ENCODE measurements at places on chromosomes 2 and 18.
A peak's percentile ranks its signal among the peaks of the same experiment; 100 is the strongest.

GRCh38 chr2:68283419-68283812, 31.1 kb upstream of the PPP3R1 start:
- DNase-seq = no peak

DNA sequence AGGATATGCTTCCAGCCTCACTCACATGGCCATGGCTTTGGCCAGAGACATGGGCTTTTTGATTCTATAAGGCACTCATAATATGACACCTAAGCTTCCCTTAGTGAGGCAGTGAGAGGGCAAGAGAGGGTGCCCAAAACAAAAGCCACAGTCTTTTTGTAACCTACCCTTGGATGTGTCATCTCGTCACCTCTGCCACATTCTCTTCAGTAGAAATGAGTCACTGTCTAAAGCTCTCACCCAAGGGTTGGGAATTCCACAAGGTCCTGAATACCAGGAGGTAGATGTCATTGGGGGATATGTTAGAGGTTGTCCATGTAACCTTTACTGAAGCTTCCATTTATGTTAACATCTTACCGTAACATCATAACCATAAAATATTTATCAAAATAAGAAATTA, 108.4 kb downstream of the ALMS1 start:
- no peak for DNase-seq

DNA sequence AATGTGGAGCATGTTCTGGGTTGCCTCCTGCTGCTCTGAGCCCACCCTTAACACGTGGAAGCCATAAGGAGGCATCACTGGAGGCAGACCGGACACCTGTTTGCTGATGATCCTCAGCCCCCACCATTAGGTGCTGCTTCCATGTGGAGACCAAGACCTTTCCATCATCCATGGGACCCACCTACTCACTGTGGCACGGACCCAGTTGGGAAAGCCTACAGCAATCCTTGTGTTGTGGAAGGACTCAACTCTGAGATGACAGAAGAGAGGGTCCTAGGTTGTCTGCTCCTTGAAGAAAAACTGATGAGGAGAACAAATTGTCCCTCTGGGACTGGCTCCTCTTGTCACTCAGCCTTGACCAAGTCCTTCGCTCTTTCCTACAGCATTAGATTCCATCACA, 86.5 kb upstream of the RAB12 start:
- DNase-seq = no peak

- DNase-seq = no peak
These were observed 18.6 kb downstream of the CAPN10 start for GRCh38 chr2:240604939-240605716.

DNA sequence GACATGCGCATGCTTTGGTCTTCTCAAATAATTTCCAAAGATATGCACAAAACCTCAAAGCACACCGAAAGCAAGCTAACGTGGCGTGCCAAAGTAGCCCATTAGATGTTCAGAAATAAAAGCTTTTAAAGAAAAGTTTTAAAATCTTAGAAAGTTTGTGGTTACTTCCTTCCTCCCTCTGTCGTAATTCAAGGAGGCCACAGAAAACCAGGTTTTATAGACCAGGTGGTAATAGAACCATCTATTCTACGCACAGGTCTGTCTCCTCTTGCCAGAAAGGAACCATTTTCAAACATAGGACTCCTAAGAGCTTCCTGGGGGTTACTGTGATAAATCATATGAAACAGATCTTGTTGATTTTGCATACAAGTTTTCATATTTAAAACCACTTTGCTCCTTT, 487.2 kb downstream of the ARHGAP15 start:
- DNase-seq = no peak

GRCh38 chr18:70021043-70021442, 73.4 kb upstream of the CD226 start:
- DNase-seq = no peak

GRCh38 chr2:216545359-216545758, 46.7 kb downstream of the RPL37A start:
- DNase-seq = no peak

GRCh38 chr18:63774511-63774910, 707 bp upstream of the SERPINB7 start:
- no peak for DNase-seq

GRCh38 chr2:7467782-7468447, 550.7 kb downstream of the RNF144A start:
- DNase-seq = no peak

- no peak for DNase-seq
These were observed 36.9 kb upstream of the FAM98A start for GRCh38 chr2:33636001-33636400.

DNA sequence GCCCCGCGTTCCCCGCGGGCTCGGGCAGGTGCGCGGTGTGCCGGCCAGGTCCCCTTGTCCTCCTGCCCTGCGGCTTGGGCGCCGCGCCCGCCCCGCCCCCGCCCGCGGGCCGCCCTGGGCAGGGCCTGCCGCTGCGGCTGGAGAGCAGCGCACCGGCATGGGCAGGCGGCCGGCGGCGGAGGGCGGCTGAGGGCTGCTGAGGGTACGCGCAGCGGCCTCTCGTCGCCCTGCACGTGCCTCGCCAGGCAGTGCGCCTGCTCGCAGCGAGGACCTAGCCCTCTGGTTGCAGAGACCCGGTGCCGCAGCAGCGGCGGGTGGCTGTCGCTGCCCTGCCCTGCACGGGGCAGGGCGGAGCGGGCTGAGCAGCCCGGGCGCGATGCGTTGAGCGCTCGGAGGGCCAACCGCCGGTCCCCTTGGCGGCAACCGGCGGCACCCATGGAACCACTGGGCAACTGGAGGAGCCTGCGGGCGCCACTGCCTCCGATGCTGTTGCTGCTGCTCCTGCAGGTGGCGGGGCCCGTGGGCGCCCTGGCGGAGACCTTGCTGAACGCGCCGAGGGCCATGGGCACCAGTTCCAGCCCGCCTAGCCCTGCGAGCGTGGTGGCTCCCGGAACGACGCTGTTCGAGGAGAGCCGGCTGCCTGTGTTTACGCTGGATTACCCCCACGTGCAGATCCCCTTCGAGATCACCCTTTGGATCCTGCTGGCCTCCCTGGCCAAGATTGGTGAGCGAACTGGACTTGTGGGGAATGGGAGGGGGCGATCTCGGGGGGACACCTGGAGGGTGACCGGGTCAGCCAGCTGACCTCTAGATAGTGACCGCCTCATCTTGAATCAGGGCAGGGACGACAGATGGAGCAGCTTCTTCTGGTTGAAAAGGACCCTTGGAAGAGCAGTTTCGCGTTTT, at the start of gene SLC9A2:
SLC9A2 (plus strand) TSS at position 140 of the 906 bp plus-strand sequence; CDS start at position 436, 296 bp downstream.
- peak; percentile 77 for DNase-seq

DNA sequence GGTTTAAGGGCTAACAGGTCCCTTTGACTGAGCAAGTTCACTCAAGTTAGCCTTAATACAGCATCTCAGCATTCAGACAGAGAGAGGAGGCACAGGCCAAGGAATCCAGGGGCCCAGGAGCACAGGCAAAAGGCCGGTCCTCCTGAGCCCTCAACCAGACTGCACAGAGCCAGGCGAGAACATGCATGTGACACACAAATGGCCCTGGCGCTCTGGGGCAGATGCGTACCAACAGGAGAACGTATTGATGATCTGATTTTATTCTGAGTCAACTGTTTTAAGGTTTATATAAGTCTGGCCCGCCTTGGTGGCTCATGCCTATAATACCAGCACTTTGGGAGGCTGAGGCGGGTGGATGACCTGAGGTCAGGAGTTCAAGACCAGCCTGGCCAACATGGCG, 34.9 kb downstream of the KCNIP3 start:
- DNase-seq = no peak

GRCh38 chr2:73324126-73324725, 30.9 kb upstream of the EGR4 start:
- no peak for DNase-seq

GRCh38 chr2:120659275-120659977, 76.2 kb upstream of the GLI2 start:
- no peak for DNase-seq

- DNase-seq = peak; percentile 72
These were observed at the start of gene DCC for GRCh38 chr18:52339891-52340371. Gene DCC (plus strand): TSS chr18:52340197. CDS start chr18:52340788, 591 bp downstream.

- peak; percentile 76 for DNase-seq
These were observed 37.7 kb downstream of the NETO1 start for GRCh38 chr18:72830109-72830508.

DNA sequence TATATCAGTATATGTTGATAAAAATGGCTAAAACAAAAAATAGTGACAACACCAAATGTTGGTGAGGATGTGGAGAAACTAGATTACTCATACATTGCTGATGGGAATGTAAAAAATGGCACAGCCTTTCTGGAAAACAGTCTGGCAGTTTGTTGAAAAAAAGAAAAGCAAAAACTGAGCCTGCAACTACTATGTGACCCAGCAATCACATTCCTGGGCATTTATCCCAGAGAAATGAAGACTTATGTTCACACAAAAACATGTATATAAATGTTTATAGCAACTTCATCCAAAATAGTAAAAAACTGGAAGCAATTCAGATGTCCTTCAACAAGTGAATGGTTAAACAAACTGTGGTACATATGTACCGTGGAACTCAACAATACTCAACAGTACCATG, 7.5 kb upstream of the KDSR start:
- no peak for DNase-seq

- no peak for DNase-seq
These were observed 38.3 kb upstream of the CTIF start for GRCh38 chr18:48500517-48500916.

DNA sequence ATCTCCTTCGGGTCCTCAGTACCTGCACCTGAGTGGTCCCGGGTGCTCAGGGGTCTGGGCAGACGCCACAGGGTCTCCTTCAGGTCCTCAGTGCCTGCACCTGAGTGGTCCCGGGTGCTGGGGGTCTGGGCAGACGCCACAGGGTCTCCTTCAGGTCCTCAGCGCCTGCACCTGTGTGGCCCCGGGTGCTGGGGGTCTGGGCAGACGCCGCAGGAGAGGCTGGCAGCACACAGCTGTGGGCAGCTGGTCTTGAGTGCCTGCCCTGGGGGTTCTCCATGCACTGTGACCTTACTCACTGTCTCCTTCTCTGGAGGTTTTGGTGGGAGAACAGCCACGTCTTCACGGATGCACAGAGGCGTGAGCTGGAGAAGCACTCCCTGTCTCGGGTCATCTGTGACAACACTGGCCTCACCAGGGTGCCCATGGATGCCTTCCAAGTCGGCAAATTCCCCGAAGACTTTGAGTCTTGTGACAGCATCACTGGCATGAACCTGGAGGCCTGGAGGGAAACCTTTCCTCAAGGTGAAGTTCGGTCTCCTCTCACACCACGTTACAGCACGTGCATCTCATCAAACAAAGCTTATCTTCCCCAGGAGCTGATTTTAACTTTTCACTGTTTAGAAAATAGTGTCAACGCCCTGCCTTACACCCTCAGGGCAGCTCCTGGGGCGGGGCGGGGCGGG, 82.6 kb downstream of the TPO start:
- no peak for DNase-seq

- DNase-seq = no peak
These were observed 106.8 kb downstream of the ARHGAP28 start for GRCh38 chr18:6836331-6836730.

DNA sequence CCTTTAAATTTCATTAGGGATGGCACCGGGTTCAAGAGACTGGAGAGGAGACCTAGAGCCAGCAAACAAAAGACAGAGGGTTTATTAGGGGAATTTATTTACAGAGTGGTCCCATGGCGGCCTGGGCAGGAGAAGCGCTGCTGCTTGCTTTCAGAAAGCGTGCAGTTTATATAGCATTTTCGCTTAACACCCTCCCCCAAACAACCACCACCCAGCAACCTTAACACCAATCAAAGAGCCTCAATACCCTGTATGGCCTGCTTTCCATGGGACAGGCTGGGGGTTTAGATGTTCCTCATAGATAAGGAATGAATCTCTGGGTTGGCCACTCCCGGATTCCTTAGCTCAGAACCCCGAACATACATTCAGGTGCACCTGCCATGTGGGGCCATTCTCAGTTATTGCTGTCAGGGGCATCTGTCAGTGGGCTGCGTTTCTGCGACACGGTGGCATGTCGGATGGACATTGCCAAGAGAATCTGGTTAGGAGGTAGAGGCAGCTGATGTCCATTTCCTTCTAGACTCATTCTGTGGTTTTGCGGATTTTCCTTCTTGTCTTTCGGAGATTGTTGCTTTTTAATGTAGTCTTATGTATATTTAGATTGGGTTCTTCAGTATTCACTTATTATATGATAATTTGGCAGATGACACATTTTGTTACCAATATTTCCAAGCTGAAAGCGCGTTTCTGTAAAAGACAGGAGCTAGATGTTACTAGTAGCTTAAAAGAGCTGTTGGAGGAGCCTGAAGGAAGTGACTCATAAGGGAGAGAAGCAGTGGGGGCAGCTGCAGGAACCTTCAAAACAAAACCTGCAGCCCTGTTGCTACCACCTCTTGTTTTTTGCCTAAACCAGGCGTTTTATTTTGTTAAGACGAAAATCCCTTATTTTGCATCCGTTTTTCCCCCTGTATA, 7.2 kb downstream of the AGAP1 start:
- no peak for DNase-seq

- DNase-seq = no peak
These were observed 24.6 kb downstream of the CROCC2 start for GRCh38 chr2:240930631-240931318.

DNA sequence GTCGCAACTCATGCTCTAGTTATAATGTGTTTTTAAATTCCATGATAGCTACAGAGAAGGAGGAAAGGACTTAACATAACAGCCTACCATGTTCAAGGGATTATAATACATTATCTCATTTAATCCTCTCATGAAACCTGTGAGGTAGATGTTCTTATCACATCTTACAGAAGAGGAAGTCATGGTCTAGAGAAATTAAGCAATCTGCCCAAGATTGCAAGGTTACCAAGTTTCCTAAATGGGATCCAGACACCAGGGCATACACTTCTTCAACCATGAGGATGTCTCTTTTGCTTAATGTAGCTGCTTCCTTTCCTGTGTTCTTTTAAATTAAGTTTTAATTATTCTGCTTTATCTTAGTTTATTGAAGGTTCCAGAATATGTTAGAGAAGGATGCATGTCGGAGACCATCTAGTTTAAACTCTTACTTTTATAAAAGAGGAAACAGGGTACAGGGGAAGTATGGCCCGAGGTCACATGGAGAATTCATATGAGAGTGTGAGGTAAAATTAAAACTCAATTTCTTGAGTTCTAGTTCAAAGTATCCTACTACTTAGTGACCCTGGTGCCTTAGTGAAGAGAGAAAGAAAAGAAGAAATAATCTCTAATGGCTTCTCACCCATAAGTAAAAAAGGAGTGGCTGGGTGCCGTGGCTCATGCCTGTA, 3.6 kb upstream of the IL1A start:
- DNase-seq = no peak

- DNase-seq = no peak
These were observed 278.1 kb downstream of the LRATD1 start for GRCh38 chr2:14910654-14911053.

DNA sequence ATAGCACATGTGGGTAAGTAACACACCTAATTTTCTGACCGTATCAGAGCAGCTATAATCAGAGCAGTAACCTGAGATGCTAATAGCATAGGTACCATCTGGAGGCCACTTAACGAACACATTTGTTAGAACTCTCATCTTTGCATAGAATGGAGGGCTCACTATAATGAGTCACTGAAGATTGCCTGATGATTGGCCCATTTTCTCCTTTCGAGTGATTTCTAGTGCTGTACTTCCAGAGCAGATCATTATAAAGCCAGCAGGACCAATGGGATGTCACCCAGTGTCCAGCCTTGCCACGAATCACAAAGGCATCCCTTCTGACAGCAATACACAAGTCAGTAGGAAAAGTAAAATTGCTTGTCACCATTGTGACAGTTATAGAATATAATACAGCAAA, 81.7 kb upstream of the REV1 start:
- DNase-seq = no peak
